ENCODE measurements at places on chromosomes 2 and 18. TPM values are rescaled to one million over a fixed set of nuclear protein-coding genes. Genes with fewer than 3 reads are reported as not detected.

- H3K27ac ChIP-seq = no peak overlapping the region
- H3K27me3 ChIP-seq = no peaks in the 10 kb centered on the region
- H3K36me3 ChIP-seq = no peaks in the 10 kb centered on the region
- DNase-seq = peak; percentile 14
Measured at GRCh38 chr2:198213253-198213652, 408.9 kb downstream of the PLCL1 start.

- no peaks in the 10 kb centered on the region for H3K36me3 ChIP-seq
- peaks cover 8% of the 10 kb centered on the region for H3K4me1 ChIP-seq
- no peak for DNase-seq
- no peak overlapping the region for H3K27ac ChIP-seq
Measured at GRCh38 chr2:65615602-65616001, 183.2 kb upstream of the SPRED2 start.

GRCh38 chr2:7906431-7906830, 775.4 kb upstream of the ID2 start:
- H3K4me3 ChIP-seq = no peak overlapping the region
- peak; percentile 46 for DNase-seq
- H3K27ac ChIP-seq = no peak overlapping the region

GRCh38 chr2:106129150-106129549, 65.0 kb downstream of the UXS1 start:
- H3K27me3 ChIP-seq = no peaks in the 10 kb centered on the region
- H3K4me3 ChIP-seq = no peak overlapping the region
- no peaks in the 10 kb centered on the region for H3K36me3 ChIP-seq

DNA sequence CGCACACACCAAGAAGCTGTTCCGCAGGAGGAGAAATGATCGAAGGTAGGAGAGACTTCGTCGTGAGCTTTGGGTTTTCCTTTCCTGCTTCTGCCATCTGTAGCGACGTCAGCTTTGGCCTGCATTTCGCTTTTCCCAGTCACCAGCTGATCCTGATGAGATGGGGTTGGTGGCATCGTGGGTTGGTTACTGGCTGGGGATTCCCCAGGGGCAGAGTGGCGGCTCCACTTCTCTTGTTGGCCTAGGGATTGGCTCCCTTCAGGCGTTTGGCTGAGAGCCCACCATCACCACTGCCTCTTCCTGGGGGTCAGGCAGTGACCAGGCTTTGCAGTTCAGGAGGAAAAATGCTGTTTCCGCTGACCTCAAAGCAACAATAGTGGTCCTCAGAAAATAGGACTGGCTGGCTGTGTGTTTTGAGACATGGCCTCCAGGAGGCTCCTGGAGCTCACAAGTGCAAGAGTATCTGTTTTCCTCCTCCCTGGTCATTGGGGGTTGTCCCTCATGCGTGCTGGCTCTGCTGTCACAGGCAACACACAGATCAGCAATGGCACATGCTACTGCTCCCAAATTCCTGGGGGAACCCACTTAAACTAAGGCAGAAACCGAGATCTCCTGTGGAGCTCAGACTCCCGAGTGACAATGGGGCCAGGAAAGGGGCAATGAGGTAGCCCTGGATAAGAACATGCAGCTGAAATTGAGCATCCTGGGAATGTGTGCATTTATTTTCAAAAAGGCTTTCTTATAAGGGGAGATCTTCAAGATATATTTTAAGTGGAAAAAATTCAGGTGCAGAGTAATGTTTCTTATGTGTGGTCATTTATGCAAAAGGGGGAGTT, 173.0 kb downstream of the CTIF start:
- no peaks in the 10 kb centered on the region for H3K36me3 ChIP-seq
- no peaks in the 10 kb centered on the region for H3K27me3 ChIP-seq
- no peak overlapping the region for H3K4me3 ChIP-seq
- H3K4me1 ChIP-seq = peaks cover 26% of the 10 kb centered on the region

Gene CROCC2
- not detected for total RNA-seq

Measured in neural progenitor cell (in vitro differentiated cells).